ENCODE measurements at places on chromosomes 3 and 15.
A peak's percentile ranks its signal among the peaks of the same experiment; 100 is the strongest.

GRCh38 chr3:152234657-152235375 is 33.9 kb upstream of the MBNL1 start:
- no peak for DNase-seq

GRCh38 chr3:143608966-143609365 is 239.3 kb downstream of the SLC9A9 start:
- DNase-seq = no peak

GRCh38 chr3:171497468-171497867 is 37.3 kb upstream of the TNIK start:
- no peak for DNase-seq

GRCh38 chr3:139132976-139133375 is 88.3 kb upstream of the PRR23C start:
- DNase-seq = no peak

DNA sequence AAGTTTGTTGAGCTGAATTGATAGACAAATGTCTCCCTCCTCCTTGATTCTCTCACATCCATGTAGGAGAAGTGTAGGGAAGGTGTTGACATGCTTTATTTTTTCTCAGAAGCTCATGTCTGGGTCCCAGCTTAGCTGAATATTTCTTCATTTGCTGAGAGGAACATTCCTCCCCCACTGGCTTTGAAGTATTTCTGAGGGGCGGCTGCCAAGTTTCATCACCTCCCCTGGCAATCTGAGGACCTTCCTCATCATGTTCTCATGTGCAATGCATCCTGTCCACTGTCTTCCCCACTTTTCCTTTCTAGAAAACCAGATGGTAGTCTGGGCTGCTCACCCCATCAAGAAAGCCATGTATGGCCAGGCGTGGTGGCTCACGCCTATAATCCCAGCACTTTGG is 168.9 kb upstream of the RGMA start:
- no peak for DNase-seq

DNA sequence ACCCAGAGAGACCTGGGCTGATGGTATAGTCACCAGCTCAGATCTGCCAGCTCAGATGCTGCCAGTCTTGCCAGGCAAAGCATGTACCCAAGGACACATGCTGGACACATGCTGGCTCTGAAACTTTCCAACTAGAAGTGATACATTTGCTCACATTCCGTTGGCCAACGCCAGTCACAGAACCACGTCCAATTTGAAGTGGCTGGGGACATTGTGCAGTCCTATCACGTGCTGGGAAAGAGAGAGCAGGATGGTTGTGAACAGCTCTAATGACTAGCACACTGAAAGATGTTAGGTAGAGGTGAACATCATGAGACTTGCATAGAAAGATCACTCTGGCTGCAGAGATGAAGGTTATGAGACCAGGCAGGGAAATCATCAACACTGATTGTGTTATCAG is 308.5 kb upstream of the ROPN1 start:
- no peak for DNase-seq

GRCh38 chr3:78660957-78661356 is 1106.8 kb downstream of the ROBO1 start:
- DNase-seq = no peak

GRCh38 chr15:76844096-76844495 is 61.0 kb downstream of the SCAPER start:
- DNase-seq = no peak

- no peak for DNase-seq
These were observed 104.8 kb downstream of the PLCH1 start for GRCh38 chr3:155640098-155640497.

DNA sequence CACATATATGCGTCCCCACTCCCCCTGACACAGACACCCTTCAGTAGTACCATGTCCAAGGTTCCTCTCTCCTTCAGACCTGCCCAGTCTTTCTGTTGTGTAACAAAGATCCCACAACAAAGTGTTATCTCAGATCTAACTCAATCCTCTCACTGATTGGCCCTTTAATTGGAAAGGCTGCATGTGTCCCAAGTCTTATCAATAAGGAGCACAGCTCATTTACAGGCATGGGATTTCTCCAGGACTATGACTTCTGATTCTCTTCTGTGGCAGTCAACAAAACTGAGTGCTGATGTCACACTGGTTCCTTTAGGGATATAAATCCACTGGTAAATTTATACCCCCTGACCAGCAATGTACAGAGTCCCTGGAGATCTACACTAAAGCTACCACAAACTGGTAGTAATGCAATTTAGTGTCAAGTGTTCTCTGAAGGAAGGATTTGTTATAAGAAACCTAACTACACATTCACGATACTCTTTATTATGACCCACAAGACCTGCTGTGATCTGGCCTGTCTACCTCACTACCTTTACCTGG is 28.1 kb downstream of the CLK3 start:
- no peak for DNase-seq

GRCh38 chr15:92128788-92129187 is 264.9 kb upstream of the ST8SIA2 start:
- no peak for DNase-seq

- DNase-seq = peak; percentile 18
These were observed 10.1 kb downstream of the SCN10A start for GRCh38 chr3:38805765-38806386.

DNA sequence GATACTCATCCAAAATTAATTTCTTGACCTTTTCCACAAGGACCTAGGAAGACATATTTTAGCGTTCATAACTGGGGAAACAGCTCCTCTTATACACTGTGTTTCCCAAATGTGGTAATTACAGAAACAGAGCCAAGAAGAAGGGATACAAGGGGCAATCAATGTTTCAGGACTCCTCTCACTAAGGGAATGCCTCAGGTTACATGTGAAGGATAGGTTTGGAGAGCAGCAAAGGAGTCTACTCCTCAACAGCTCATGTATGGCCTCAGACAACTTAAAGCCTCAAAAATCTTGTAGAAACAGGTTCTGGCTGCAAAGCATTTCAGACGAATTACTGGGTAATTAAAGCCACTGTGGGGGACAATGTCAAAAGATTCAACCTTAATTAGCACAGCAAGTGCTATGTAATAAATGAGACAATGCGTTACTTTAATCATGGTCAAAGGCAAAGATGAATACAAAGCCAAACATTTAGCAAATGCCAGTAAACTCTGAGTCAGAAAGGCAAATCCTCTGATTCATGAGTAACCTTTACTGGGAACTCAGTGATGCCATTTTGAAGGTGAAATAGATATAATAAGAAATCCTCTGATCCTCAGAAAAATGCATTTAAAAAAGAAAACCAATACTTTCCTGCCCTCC is 1111.2 kb downstream of the TUSC7 start:
- no peak for DNase-seq

- DNase-seq = no peak
These were observed 35.3 kb downstream of the TLE3 start for GRCh38 chr15:70062321-70062956.

- DNase-seq = no peak
These were observed 227.2 kb downstream of the CNTN3 start for GRCh38 chr3:74387111-74387735.

DNA sequence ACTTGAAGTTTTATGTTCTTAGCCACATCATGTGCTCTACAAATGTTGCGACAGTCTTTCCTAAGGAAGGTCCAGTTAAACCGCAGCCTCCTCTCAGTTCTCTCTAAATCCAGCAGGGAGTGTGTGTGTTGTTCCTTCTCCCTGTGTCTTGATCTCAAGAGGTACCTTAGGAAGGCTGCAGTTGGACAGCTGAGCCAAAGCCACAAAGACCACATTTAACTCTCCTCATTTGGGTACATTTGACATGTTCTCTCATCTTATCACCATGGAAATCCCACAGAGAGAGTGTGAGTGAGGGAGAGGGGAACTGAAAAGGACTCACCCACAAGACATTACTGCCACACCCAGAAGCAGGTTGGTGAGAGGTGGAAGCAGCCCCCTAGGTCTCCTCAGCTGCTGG is 79.5 kb downstream of the CD200R1L start:
- peak; percentile 7 for DNase-seq

GRCh38 chr3:141505166-141505565 is 18.3 kb downstream of the RASA2 start:
- DNase-seq = no peak

- DNase-seq = no peak
These were observed 72.7 kb upstream of the SLC4A7 start for GRCh38 chr3:27556887-27557286.

DNA sequence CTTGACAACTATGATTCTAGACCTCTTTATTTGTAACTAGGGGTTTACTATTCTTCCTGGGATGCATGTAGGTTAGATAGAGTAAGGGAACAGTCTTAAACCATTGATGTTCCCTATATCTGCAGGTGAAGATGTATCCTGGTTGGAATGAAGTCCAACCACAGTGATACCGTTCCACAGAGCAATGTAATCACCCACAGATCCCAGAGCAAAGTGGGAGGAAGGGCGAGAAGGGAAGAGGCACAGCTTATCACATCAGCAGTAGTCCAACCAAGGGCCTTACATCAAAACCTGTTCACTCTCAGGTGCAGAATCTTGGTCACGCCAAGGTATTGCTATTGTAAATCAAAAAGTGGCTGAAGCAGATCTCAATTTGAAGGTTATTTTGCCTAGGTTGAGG is 61.8 kb upstream of the LIPC start:
- no peak for DNase-seq

DNA sequence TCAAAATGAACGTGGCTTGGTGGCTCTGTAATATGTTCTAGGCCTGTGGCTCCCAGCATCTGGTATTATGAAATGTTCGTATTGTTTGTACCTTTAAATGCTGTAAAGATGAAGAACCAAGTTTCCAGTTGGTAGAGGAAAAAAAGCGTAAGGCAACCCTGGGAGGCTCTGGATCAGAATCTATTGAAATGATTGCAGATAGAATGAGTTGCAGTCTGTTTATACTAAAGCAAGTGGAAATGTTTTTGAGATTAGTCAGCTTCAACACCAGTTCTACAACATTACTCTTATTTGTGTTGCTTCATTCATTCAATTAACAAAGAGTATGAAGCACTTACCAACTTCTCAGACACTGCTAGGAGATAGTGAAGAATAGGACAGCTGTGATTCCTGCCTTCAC is 5.3 kb downstream of the ARL6IP5 start:
- DNase-seq = no peak

GRCh38 chr3:34183611-34184340 is 385.3 kb downstream of the PDCD6IP start:
- DNase-seq = no peak

GRCh38 chr3:45688194-45688881 is 858 bp upstream of the SACM1L start:
- DNase-seq = no peak

GRCh38 chr3:81621277-81621676 is 140.2 kb downstream of the GBE1 start:
- no peak for DNase-seq

DNA sequence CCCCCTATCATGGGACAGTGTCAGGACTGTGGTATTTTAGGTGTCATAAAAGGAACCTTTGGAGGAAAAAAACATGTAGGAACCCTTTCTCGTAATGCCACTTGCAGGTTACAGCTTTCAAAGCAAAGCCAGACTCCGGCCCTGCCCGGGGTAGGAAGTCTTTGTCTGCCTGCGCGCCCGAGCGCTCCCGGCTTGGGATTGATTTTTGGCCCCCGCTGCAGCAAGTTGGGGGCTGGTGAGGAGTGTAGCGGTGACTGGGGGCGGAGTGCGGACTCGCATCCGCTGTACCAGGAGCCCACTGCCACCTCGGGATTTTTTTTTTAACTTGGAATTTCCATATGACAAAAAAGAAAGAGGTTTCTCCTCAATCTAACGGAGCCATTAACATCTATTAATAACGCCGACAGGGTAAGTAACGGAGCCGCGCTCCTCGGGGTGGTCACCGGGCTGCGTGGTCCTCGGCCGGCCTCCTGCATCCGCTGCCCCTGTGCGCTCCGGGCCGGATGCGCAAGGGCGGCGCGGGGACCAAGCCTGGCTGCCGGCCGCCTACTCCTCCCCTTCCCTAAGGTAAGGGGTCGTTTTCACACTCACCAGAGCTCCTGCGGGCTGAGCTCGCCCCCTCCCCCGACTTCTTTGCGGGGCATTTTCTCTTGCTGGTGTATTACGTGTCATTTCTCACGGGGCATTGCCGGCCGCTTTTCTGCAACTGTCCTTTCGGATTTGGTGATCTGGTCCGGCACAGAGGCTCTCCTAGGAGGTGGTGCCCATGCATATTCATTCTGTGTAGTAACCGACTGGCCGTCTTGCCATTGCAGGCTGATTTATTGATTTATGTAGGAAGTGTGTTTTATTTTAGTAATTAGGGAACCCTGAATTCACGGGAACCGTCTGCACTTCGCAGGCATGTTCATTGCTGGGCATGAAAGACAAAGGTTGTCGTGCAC is 219.8 kb upstream of the TOPAZ1 start:
- no peak for DNase-seq

DNA sequence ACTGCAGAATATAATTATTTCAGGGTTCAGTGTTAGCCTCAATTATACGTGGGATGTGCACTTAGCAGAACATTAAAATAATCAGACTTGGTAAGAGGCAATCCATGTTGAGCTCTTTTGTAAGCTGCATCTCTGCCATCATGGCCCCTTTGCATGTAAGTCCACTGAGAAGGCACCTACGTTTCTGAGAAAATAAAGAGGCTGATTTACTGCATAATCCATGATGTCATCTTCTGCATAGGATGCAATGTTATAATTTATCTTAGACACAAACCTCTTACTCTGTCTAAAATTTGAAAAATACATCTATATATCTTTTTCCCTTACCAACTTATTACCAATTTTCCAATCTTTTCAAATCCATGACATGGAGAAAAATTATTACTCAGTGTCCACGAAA is 1294.7 kb downstream of the ZPLD1 start:
- DNase-seq = no peak

DNA sequence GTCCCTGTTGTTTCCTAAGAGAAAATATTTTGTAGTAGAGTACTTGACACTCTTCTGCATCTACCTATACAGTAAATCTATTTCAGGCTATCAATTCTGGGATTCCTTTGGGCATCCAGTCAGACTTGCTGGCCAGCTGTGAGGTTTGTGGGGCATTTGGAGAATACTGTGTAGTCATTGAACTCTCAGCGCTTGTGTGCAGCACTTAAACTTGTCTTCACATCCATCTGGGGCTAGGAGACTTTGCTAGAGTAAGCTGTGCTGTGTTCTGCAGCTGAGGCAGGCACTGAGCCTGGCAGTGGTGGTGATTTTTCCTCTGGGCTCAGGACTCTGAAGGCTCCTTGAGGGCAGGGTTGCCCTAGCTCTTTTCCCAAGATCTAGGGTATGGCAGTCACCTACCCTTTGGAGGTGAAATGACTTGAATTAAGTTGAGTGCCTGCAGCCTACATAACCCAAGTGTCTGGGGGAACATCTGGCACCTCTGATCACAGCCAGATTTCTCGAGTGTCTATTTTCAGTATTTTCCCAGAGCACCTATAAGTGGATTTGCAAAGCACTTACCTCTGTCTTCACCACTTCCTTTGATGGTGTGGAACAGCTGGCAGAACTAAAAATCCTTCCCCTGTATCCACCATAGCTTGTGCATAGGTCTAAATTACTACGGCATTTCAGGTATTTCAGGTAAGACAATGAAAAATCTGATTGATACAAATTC is 19.3 kb downstream of the CLSTN2 start:
- DNase-seq = no peak

- DNase-seq = no peak
These were observed 12.4 kb upstream of the SEC62 start for GRCh38 chr3:169954142-169954756.

- DNase-seq = no peak
These were observed 78.8 kb downstream of the SLC7A14 start for GRCh38 chr3:170507063-170507462.

- no peak for DNase-seq
These were observed 41.9 kb downstream of the SETD5 start for GRCh38 chr3:9439331-9439730.
